ENCODE measurements at places on chromosomes 2 and 18. TPM values are rescaled to one million over a fixed set of nuclear protein-coding genes. Genes with fewer than 3 reads are reported as not detected.

PRKAG3 gene
- not detected for total RNA-seq

TUBA3E gene
- not detected for total RNA-seq

DNA sequence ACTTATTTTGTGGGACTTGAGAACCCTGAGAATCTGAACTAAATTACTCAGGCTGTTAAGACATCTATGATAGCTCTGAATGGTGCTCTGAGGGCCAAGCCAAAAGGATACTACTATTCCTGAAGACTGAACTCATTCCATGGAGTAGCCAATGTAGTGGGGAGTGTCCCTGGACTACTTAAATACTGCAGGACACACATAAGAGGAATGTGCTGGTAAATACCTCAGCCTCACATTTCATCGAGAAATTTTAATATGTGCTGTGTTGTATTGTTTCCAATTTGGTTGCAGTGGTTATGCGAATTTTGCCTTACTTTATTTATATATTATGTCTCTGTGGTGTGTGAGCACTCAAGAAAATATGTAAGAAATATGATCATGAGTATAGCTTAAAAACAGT lies 264.4 kb upstream of the FIGN start:
- H3K4me1 ChIP-seq = no peaks in the 10 kb centered on the region
- H3K27ac ChIP-seq = no peak overlapping the region
- H3K4me3 ChIP-seq = no peak overlapping the region
- no peaks in the 10 kb centered on the region for H3K27me3 ChIP-seq
- H3K36me3 ChIP-seq = no peaks in the 10 kb centered on the region

GRCh38 chr2:206996556-206997065 lies 57.3 kb downstream of the CPO start:
- H3K4me1 ChIP-seq = no peaks in the 10 kb centered on the region
- H3K27ac ChIP-seq = no peak overlapping the region
- no peak for DNase-seq
- H3K4me3 ChIP-seq = no peak overlapping the region
- no peaks in the 10 kb centered on the region for H3K36me3 ChIP-seq
- H3K27me3 ChIP-seq = no peaks in the 10 kb centered on the region

DNA sequence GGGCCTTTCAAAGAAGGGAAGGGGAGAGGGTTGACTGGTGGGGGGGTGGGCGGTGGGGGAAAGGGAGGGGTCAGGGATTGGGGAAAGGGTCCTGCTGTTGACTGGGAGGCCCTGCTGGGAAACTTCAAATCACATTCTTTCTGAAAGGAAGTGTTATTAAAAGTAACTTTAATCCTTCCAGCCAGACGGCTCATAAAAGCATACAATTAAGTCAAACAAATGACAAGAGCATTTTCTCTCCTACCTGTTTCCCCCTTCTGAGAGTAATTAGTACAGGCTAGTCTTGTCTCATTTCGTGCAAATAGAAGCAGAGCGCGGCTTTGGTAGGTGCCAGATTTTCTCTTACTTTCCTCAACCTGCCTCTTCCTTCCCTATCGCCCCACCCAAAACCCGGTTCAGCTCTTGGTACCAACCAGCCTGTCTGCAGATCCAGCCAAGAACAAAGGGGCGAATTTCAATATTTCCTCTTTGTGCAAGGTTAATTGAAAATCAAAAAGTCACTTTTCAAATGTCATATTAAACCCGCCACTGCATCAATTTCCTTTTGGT lies 2112.6 kb upstream of the PIK3C3 start:
- no peak for DNase-seq
- H3K27me3 ChIP-seq = no peaks in the 10 kb centered on the region
- no peak overlapping the region for H3K27ac ChIP-seq
- H3K4me1 ChIP-seq = peaks cover 12% of the 10 kb centered on the region
- no peak overlapping the region for H3K4me3 ChIP-seq

Measured in Calu3 (cell line).